Fibroblast of skin of right quadriceps (primary cell): ENCODE measurements at places on chromosomes 4 and X.

GRCh38 chr4:130257271-130257670 lies 1161.3 kb downstream of the C4orf33 start:
- DNase-seq: peak; percentile 84

DNA sequence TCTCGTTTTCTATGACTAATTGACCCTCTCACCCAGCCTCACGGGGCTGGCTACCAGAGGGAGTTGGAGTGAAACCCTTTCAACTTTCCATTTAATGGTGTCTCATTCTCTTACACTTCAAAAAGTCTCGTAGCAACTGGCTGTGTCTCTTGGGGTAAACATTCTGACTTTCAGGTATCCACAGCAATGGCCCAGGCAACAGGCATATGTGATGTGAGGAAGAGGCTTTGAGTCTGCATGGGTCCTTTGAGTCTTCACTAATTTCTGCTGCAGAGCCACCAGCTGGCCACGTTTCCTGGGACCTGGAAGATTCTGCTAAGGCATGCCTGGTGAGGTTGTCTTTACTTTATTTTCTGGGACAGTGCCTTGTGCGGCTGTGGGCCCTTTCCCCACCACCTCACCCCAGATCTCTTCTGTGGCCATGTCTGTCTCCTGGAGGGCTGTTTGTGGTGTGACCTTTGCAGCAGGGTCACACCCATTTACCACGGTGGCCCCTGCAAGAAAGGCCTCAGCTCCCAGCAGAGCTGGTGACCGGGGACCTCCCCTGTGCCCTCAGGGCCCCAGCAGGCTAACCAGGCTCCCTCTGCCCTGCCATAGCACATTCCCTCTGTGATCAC lies 112.5 kb upstream of the FRG1 start:
- DNase-seq: no peak

- DNase-seq: no peak
Observed at GRCh38 chr4:24768006-24768405, 27.4 kb upstream of the SOD3 start.

DNA sequence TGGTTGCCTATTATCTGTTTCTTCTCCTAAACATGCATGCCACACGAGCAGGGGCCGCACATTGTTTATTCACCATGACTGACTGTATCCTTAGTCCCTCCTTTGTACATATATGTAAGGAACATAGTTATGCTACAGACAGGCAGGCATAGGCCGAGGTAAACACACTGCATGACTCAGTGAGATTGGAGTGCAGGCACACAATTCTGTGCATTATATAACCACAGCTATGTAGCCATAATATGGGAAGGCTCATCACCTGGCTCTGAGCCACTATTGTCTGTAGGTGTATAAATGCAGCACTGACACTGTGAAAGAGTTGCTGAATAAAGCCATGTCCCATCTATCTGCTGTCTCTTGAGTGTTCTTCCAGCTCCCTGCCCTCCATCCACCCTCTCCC lies 431.6 kb downstream of the IDS start:
- DNase-seq: peak; percentile 82

GRCh38 chr4:6476893-6477292 lies 4.5 kb upstream of the PPP2R2C start:
- no peak for DNase-seq

DNA sequence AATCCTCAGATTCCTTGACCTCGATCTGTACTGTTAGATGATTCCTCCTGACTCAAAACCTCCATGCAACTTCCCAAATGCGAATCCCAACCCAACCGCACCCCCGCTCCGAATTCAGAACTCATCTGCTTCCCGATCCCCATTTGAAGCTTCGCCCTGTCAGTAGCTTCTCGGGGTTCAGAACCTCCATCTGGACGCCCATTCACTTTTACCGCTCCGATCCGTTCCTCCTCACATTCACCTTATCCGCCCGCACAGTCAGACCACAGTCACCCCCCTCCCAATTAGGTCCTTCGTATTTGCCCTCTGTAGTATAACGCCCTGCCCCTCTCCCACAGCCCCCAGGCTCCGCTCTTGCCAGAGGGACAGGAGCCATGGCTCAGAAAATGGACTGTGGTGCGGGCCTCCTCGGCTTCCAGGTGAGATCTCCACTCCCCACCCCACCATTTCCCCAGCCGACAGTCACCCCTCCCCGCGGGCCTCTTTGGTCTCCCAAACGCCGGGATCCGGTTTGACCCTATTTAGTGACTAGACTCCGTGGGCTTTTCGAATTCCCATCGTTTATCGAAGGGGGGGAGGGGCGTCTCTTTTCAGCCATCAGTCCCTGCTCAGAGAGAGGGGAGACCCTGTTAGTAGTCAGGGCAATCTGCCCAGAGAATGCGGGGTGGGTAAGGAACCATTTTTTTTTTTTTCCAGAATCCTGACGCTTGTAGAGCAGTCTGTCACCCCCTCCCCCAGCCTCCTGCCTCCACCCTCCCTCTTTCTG lies 691 bp downstream of the MAGED1 start:
- DNase-seq: peak; percentile 55

DNA sequence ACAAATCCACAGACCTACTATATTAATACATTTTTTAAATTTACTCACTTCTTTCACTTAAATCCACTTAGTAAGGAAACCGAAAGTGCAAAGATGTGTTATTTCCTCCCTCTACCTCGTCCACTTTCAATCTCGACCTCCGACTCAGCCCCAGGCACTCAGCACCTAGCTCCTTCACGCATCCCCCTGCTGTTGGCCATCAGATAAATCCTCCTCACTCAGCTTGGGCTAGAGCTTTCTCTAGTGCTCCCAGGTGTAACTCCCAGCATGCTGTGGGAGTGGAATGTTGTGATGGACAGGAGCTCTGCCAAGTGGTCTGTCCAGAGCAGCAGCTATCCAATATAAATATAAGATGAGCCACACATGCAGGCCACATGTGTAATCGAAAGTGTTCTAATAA lies 26.7 kb upstream of the TEC start:
- no peak for DNase-seq
